ENCODE measurements at places on chromosomes 2 and 18.

DNA sequence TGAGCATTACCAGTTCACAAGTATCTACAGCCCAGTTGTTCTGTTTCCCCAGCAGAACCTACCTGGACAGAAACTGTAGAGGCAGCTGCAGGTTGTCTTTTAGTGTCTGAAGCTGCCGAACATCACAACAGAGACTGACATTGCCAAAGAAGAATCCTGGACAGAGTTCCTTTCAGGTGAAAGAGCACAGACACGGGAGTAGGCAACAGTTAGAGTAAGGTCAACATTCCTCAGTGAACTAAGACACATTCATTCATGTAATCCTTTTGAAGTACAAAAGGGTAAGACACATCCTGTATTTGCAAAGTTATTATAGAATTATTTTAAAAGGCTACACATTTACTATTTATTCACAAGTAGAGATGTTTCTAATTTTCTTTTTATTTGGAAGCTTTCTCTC lies 14.3 kb downstream of the NPC1 start:
- DNase-seq: no peak

GRCh38 chr2:66362701-66363100 lies 72.2 kb upstream of the MEIS1 start:
- no peak for DNase-seq

DNA sequence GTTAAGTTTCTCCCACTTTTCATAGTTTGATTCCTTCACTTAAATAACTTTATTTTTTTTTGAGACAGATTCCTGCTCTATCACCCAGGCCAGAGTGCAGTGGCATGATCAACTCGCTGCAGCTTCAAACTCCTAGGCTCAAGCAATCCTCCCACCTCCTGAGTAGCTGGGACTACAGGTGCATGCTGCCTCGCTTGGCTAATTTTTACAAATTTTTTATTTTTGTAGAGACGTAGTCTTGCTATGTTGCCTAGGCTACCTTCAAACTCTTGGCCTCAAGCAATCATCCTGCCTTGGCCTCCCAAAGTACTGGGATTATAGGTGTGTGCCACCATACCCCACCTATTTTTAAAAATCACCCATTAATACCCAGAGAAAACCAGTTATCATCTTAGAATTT lies 14.2 kb upstream of the WIPF1 start:
- no peak for DNase-seq

- DNase-seq: peak; percentile 98
These were observed at the start of gene PREB for GRCh38 chr2:27133905-27134780. Gene PREB, minus strand, starts transcription at chr2:27134636. Its CDS starts 215 bp downstream, at chr2:27134421.

DNA sequence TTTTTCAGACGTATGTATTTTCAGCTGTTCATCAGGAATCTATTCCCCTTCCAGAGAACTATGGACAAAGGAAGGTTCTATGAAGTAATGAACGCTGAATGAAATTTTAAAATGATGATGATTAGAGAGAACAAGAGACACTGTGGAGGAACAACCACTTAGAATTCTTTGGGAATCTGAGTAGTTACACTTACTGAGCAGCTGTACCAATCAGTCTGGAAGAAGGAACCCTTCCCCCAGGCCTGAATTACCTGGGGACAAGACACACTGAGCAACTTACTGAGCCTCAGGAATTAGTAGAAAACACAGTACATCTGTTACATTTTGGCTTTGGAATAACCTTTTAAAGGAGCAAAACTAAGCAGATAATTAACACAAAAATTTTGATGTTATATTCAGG lies 1.9 kb downstream of the MSTN start:
- DNase-seq: no peak

- no peak for DNase-seq
These were observed 46.7 kb downstream of the REEP1 start for GRCh38 chr2:86290596-86291327.

DNA sequence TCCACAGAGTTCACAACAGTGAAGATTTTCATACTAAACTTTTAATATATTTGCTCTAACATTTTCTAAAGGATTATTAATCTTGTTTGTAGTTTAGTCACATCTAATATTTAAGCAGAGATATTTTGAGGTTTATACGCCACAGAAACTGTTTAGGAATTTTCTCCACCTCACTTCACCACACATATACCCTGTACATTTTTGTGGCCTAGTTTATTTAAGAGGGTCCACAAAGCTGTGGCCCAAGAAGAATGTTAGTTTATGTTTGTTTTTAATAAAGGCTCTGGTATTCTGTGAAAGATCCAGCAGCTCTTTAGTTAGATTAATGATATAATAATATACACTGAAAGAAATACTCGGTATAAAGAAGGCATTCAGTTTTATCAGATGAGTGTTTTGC lies 132.7 kb upstream of the TTC27 start:
- DNase-seq: no peak

DNA sequence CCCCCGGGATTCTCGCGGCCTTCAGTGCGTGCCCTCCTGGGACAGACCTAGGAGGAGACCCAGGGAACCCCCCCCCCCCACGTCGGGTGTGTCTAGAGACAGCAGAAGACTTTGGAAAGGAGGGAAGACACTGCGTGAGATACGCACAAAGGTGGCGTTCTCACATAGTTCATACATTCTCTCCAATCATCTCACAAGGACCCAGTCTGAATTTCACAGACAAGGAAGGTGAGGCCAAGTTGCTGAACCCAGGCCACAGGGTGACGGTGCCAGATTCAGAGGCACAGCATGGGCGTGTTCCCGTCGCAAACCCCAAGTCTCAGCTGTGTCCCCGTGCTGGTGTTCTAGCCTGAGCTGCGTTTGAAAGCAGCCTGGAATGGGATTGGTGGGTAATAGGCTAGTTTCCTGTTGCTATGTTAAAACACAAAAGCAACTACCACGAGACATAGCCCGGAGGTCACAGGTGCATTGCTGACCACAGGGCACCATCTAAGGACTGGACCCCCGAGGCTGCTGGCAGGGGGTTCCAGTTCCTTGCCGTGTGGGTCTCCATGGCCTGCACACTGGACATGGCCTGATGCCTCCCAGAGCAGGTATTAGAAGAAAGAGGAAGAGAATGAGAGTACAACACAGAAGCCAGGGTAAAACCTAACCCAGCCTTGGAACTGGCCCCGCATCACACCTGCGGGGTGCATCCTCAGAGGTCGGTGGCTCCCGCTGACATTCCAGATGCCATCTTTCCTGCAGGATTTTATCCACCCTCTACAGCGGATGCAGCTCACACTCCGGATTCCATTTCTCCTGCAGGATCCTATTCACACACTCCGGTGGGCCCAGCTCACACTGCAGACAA lies 1.1 kb upstream of the PXDN start:
- no peak for DNase-seq

GRCh38 chr2:231601356-231602229 lies 8.9 kb downstream of the TEX44 start:
- peak; percentile 56 for DNase-seq

GRCh38 chr2:75491129-75491753 lies 69.5 kb downstream of the EVA1A start:
- DNase-seq: no peak

DNA sequence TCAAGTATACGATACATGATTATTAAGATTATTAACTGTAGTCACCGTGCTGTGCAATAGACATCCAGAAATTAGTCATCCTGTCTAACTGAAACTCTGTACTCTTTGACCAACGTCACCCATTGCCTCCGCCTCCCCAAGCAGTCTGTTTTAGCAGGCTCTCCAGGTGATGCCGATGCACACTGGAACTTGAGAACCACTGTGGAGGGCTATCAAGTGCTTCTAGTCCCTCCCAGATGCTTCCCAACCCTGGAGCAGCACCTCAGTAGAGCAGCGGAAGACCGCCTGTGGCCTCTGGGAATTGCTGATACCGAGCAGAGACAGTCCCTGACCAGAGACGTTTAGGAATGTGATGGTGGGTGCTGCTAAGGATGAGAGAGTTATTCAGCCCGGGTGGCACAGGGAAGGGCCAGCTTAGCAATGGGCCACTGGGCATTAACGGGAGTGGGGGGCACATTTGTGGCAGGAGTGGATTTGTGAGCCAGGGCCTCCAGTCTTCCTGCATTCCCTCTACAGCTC lies 50.7 kb downstream of the LIPG start:
- no peak for DNase-seq

GRCh38 chr2:109229094-109229675 lies 100.2 kb downstream of the SH3RF3 start:
- no peak for DNase-seq

DNA sequence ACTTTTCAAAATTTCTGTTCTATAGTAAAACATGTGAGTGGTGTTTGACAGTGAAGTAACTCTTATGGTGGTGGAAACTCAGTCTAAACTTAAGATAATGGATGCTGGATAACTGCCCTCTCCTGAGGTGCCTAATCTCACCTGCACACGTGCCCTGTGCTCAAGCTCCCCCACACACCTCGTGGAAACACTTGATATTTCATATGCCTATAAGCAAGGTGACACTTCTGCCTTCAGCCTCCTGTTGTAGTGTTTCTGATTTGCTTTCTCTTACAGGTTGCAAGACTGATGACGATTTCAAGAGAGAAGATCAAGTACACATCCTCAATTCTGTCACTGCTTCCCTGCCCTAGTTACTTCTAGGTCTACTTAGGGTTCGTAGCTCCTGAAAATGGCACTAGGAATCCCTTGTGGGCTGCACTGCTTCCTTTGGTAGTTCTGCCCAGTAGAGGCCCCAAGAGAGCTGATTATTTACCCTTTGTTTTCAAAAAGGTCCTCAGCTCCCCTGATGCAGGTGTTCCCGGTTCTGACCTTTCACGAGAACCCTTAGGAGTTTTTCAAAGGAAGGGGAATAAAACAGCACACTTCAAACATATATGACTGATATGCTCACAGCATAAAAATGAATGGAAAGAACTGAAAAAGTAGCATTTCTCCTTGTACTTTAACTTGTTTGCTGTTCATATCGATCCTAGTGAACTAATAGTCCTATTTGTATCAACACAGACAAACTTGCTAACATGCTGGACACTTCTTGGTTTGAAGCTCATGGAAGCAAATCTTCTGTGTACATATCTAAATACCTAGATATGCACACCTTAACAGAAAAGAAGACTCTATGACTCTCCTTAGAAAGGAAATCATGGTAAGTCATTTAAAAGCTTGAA lies 6.7 kb downstream of the CAVIN2 start:
- DNase-seq: no peak

- DNase-seq: no peak
These were observed 42.8 kb downstream of the RAMP1 start for GRCh38 chr2:237901932-237902850.

- DNase-seq: no peak
These were observed 34.4 kb upstream of the DARS1 start for GRCh38 chr2:136019825-136020224.

DNA sequence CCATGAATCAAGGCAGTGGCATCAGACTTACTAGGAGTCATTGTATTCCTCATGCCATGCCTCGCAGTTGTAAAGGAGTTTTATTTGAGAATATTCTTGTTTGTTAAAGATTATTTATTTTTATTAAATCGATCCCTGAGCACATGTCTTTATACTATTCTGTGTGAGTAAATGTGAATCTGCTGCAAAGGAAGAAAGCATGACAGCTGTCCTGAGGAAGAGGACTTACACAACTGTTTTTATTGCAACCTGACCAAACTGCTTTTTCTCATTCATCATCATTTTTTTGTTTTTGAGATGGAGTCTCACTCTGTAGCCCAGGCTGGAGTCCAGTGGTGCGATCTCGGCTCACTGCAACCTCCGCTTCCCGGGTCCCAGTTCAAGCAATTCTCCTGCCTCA lies 34.1 kb downstream of the INO80D start:
- DNase-seq: no peak

DNA sequence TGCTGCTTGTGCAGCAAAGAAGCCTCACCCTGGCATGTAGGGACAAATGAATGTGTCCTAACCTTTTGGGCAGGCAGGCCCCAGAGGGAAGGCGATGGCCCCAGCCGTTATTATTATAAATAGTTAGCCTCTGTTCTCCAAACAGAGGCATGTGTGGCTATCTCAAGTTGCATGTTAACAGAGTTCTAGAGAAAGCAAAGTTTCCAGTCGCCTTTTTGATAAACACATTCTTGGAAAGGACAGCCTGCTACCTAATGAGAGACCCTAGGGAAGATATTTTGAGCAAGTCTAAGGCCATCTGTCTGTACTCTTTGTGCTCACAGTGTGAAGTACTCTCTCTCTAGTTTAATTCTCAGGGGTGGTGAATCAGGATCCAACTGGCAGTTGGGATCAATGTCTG lies 97.4 kb upstream of the FHL2 start:
- no peak for DNase-seq

- no peak for DNase-seq
These were observed 187.3 kb downstream of the RTP5 start for GRCh38 chr2:242056785-242057184.

DNA sequence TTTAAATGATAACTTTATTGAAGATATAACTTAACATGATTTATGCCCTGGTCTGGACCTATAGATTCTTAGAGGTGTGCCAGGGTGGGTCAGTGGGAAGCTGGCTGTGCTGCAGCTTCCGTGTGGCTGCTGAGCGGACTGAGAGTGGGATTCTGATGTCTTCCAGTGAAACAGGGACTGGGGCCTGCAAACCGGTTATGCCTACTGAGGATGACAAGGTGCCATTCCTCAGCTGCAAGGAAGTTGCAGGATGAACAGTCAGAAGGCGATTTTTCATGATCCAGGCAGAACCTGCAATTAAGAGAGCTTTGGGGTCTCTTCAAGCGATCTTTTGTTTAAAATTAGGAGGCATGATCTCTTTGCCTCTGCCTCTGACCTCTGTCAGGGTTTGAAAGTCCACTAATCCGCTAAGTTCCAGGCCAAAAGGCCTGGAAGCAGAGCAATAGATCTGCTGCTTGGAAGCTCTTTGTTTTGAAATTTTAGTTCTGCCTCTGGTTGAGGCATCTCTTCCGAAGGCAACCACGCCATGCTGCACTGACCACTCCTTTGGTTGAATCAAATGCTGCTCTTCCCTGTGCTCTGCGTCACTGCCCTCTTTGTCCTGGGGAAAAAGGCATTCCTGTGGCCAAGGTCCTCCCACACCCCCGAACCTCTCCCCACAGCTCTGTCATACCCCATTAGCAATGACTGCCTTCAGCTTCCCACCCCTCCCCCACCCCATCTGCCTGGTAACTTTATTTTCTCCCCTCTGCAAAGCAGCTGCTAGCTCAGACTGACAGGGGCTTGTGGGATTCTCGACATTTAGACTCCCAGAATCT lies 2.0 kb downstream of the TMEM169 start:
- DNase-seq: no peak

- DNase-seq: no peak
These were observed 50.4 kb upstream of the PPM1B start for GRCh38 chr2:44118257-44118656.

- DNase-seq: no peak
These were observed 64.7 kb downstream of the DGKD start for GRCh38 chr2:233418761-233419546.

Measured in stimulated activated CD8-positive, alpha-beta memory T cell treated with anti-CD3 and anti-CD28 coated beads, Interleukin-15, amount 100 ng/mL, for 48 hours (primary cell).